ENCODE measurements at places on chromosomes 6 and 20.
A peak's percentile ranks its signal among the peaks of the same experiment; 100 is the strongest.

- DNase-seq: no peak
Measured at GRCh38 chr6:30707281-30707850, 9.7 kb downstream of the MDC1 start.

GRCh38 chr6:168012431-168013249 is 15.2 kb downstream of the KIF25 start:
- no peak for DNase-seq

- DNase-seq: no peak
Measured at GRCh38 chr6:143513410-143513809, 1.9 kb upstream of the FUCA2 start.

DNA sequence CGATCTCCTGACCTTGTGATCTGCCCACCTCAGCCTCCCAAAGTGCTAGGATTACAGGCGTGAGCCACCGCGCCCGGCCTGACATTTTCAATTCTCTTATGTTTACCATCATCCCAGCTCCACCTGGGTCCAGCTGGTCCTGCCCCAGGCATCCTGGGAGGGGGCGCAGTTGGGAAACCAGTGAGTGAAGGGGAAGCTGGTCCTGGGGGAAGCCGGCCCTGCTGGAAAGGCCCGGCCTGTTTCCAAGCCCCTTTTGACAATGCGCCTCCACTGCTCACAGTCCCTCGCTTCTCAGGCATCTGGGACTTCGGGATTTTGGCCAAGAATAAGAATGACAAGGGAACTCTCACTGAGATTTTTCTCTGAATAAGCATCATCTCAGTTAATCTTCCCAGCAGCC is 14.2 kb downstream of the SLC13A3 start:
- no peak for DNase-seq

DNA sequence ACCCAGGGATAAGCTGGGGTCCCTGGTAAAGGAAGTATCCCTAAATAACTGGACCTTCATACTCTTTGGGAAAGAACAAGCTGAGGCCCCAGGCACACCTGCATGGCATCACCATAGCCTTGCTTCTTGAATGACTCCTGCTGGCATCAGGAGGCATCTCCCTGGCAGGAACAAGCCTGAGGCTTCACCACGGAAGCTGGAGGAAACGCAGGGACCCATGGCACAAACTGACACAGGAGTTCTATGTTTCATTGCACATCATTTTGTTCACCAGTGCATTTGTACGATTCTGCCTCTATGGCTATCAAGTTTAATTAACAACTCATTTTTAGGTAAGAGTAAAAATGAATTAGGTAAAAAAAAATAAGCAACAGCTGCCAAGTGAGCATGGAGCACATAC is 619 bp upstream of the PDE7B start:
- no peak for DNase-seq

DNA sequence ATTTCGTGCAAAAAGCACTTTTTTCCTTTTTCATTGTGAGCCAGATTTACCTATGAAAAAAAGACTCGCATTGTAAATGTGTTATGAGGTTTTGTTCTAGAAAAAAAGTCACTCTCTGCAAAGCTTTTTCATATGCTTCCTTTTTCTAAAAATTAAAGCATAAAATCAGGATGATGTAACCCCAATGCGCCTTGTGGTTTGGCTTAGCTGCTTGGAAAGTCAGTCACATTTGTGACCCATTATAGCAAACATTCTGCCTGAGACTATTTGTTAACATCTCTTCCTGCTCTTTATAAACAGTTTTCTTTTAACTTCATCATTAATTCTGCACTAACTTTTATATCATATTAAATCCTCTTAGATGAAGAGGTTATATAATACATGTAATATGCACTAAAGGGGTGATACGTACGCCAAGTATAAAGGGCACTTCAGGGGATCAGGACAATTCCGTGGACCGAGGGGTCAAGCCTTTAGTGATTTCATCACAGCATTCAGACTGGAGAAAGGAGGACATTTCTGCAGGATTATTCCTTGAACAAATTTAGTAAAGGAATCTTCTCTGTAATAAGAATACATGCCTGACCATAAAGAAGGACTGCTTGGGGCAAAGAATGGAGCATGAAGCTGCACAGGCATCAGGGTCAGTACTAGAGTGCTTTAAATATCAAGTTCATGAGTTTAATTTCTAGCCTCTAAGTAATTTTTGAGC is 48.1 kb upstream of the SMLR1 start:
- peak; percentile 46 for DNase-seq

DNA sequence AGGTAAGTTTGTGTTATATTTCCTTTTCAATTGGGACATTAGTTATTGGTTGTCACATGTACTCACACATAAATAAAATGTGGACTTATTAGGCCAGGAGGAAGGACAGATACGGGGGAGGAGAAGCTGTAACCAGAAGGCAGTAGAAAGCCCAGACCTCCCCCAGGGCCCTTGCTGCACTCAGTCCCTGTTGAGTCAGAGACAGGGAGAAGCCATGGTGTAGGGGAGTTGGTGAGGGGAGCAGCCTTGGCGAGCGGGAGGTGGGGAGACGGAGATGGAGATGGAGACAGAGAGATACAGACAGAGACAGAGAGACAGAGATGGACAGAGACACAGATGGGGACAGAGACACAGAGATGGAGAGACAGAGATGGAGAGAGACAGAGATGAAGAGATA is 263.2 kb downstream of the DLL1 start:
- DNase-seq: peak; percentile 22

DNA sequence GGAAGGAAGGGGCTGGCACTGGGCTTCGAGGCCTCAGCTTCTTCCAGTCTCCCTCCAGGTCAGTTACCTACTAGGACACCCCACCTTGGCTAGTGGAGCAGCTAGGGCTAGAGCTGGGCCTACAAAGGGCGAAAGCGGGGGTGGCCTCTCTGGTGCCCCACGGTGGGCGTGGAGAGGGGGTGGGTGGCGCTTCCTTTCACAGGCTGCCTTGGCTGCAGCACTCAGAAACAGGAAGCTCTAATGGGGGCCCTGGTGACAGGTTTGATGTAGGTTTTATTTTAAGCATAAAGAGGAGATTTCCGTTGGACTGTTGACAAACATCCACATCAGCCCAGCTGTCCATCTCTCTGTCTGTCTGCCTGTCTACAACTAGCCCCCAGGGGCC is 13.4 kb downstream of the FAM110A start:
- DNase-seq: no peak

GRCh38 chr6:86712039-86712438 is 225.3 kb upstream of the HTR1E start:
- DNase-seq: no peak

GRCh38 chr20:35039146-35039545 is 53.5 kb downstream of the TRPC4AP start:
- no peak for DNase-seq

GRCh38 chr6:130760006-130760405 is 67.2 kb upstream of the SMLR1 start:
- peak; percentile 34 for DNase-seq

GRCh38 chr20:10367943-10368701 is 65.9 kb downstream of the MKKS start:
- DNase-seq: no peak

DNA sequence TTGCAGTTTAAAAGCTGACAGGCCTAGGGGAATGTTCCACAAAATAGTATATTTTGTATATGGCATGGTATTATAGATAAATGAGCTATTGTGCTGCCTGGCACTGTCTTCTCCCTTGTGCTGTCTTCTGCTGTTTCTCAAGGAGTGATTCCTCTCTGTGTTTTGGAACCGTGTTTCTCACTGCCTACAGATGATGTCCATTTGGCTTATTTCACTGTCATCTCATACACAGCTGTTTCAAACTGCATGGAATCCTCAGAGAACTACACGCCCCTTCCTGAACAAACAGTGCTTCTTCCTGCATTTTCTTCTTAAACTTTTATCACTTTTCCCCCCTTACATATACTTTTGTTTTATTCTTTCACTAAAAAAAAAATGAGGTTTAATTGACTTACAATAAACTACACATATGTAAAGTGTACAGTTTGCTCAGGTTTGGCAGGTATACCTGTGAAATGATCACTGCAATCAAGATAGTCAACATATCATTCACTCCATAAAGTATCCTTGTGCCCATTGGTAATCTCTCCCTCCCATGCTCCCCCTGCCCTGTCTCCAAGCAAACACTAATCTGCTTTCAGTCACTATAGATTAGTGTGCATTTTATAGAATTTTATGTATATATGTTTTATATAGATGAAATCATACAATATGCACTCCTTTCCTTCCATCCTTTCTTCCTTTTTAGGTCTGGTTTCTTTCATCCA is 43.0 kb downstream of the CBFA2T2 start:
- DNase-seq: no peak

GRCh38 chr6:53526000-53526399 is 18.9 kb downstream of the GCLC start:
- DNase-seq: no peak

DNA sequence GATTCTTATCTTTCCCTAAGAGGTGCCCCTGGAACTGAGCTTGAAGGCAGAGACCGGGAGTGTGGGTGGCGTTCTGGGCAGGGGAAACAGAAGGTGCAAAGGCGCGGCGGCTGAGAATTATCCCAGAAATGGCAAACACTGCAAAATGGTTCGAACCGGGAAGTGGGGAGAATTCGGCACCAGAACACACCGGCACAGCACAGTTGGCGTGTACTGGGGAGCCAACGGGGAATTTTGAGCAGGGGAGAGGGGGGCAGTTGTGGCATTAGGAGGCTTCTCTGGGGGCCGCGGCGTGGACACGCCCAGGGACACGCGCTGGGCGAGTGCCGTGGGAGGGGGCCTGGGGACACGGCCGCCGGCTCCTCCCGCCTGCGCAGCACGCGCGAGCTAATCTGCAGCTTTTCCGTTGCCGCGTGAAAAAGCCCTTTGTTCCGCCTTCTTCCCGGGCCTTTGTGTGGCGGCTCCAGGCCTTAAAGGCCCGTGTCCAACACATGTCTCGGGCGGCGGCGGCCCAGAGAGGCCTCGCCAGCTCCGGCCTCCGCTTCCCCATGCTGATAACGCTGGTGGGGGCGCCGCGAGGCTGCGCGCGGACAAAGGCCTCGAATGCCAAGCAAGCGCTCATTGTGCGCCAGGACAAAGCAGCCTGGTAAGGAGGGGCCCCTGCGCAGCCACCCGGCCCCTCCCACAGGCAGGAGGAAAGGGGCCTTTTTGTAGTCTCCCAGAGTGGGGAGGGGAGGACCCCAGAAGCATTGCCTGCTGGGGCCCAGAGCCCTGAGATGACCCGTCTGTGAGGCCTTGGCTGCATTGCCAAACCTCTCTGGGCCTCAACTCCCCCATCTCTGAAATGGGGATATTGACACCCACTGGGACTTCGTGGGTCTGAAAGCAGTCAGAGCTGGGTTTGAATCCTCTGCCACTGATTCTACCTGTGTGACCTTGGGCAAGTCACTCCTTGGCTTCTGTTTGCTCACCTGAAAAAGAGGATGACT is 82.8 kb downstream of the CD40 start:
- DNase-seq: no peak

DNA sequence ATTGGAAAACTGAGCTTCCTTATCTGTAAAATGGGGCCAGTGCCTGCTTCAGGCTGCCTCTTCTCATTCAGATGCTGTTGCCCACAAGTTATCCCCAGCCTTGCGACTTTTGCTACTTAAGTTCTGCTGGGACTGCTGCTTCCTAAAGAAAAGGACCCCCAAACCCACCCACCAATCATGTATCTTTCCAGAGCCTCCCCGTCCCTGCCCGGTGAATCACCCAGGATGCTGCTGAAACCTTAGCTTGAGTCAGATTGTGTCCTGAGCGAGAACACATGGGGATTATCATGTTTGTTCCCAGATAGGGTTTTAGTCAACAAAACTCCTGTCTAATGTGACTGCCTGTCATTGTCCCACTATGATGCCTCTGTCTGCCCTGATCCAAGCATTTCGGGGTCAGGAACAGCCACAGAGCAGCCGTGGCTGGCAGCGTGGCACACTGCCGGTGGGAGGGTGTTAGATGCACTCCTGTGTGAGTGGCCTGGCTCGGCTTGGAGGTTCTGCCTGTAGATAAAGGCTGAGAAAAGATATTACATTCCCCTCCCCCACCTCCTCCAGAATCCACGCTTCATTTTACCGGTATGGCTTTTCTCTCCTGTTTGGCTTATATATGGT is 79.9 kb downstream of the TOX2 start:
- no peak for DNase-seq

DNA sequence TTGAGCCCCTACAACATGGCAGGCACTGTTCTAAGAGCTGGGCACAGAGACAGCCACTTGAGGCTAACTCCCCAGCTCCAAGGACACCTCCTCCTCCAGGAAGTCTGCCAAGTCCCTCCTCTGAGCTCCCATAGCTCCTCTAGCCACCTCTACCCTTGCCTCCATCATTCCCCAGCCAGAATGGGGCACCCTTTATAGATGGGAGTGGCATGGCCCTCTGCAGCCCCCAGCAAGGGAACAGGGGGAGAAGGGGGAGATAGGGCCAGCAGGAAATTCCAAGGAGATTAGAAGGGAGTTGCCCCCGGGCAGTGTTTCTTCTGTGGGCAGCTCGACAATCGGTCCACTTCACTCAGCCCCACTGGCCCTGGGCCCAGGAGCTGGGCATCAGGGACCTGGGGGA is 19.7 kb upstream of the TLDC2 start:
- DNase-seq: peak; percentile 71

GRCh38 chr20:59331721-59332329 is 31.4 kb downstream of the EDN3 start:
- no peak for DNase-seq

- no peak for DNase-seq
Measured at GRCh38 chr20:38873050-38873581, 53.1 kb upstream of the FAM83D start.

DNA sequence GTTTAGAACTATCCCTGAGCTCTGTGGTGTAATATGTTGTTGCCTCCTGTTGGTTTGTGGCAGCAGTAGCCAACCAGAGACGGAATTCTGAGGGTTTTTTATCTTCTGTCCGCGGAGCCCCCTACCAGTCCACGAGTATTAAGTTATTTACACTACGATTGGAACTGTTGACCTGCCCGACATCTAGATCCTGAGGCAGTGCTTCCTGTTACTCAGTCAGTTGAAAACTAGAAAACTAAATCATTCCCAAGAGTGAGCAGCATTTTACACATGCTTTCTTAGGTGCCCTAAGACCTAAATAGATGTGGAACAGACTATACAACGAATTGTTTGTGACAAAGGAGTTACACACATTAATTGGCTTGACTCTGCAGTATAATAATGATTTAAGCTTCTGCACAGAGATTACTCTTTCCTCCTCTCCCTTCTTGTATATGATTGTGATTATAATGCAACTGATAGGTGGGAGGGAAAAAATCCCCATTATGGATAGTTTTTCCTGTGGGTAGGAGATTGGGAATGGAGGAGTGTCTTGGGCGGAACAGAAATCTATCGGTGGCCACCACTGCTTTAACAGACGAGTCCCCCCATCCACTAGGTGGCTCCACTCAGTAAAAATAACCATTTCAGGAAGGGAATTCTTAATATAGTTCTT is 1.7 kb downstream of the LOC128125822 start:
- DNase-seq: peak; percentile 47

- no peak for DNase-seq
Measured at GRCh38 chr20:3857405-3857804, 10.8 kb downstream of the MAVS start.

GRCh38 chr20:15547119-15547518 is 1026.1 kb downstream of the KIF16B start:
- no peak for DNase-seq

- no peak for DNase-seq
Measured at GRCh38 chr6:134495890-134496248, 178.0 kb upstream of the SGK1 start.
